ENCODE measurements at places on chromosomes 11 and 22.

DNA sequence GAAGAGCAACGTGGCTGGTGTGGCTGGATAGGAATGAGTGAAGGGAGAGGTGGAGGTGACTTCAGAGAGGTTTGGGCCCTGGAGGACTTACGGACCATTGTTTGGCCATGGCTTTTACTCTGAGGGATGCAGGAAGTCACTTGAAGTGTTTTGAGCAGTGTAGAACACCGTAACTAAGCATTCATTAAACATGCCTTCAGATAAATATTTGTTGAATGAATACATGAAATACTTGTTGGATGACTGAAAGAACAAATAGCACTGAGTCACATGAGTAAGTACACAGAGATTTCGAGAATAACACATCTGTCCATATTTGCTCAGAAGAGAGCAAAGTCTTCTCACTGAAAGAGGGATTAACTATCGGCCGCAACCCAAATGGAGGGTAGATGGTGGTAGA, 182.7 kb upstream of the SNX19 start:
- DNase-seq = no peak

DNA sequence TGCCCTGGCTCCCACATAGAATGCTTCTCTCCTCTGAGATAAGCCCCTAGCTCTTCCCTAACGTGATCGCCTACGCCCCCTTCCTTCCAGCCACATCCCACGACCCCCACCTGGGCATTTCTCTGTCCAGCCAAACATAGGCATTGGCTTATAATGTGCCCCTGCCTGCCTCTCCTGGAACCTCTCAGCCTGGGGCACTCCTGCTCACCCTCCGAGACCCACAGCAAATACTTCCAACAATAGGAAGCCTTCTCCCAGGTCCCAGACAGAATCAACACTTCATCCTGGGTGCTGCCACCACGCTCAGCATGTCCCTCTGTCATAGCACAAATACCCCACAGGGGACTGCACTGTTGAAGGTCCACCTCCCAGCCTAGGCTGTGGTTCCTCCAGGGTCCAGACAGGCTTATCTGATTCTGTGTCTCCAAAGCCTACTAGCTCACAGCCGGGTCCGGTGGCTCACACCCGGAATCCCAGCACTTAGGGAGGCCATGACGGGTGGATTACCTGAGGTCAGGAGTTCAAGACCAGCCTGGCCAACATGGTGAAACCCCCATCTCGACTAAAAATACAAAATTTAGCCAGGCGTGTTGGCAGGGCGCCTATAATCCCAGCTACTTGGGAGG, 24.2 kb upstream of the TMPRSS4 start:
- DNase-seq = peak; percentile 70

GRCh38 chr11:118051611-118052461, 25.0 kb upstream of the TMPRSS4 start:
- peak; percentile 77 for DNase-seq

DNA sequence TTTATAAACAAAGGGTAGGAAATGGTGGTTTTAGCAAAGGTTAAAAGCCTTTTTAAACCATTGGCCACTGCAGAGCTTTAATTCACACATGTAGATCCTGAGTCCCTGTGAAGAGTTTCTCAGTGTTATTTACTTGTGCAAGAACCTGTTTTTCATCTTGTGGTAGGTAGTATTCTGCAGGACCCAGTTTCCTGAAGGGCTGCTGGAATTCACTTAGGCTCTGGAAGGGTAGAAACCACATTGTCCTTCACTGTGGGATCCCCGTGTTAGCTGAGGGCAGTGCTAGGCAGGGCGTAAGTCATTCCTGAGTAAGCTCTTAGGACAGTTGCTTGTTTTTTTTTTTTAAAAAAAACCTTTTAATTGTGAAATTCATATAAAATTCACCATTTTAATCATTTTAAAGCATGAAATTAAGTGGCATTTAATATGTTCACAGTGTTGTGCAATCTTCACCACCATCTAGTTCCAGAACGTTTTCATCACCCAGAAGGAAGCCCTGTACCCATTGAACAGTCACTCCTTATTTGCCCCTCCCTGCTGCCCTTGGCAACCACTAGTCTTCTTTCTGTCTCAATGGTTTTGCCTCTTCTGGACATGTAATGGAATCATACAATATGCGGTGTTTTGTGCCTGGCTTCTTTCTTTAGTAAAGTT, 77.7 kb downstream of the C22orf31 start:
- DNase-seq = no peak

DNA sequence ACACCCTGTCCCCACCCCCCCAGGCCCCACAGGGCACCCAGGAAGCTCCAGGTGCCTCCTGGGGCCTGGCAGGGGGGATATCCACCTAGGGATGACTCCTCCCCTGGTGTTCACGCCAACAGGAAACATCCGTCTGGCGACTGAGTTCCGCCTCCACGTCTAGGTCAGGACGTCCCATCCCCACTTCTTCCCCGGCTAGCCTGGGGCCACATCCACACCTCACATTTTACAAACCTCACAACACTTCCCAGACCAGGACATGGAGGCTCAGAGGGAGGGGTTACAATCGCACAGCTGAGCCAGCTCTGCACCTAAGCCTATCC, 21.0 kb downstream of the MAFF start:
- no peak for DNase-seq
